ENCODE measurements at places on chromosomes 16 and 17. TPM values are rescaled to one million over a fixed set of nuclear protein-coding genes. Genes with fewer than 3 reads are reported as not detected.

ZNF771 gene
- total RNA-seq: 5.2 TPM

KRTAP3-1 gene
- total RNA-seq: not detected

ANKRD40 gene
- 37.6 TPM for total RNA-seq

TEKT5 gene
- total RNA-seq: 0.32 TPM

SLC43A2 gene
- 6.8 TPM for total RNA-seq

NDRG4 gene
- total RNA-seq: 8.1 TPM
